ENCODE measurements at places on chromosomes 11 and 22.

GRCh38 chr22:45995405-45996101 lies 18.6 kb upstream of the WNT7B start:
- no peak for DNase-seq

GRCh38 chr11:103295704-103296103 lies 186.5 kb downstream of the DYNC2H1 start:
- DNase-seq, result no peak

DNA sequence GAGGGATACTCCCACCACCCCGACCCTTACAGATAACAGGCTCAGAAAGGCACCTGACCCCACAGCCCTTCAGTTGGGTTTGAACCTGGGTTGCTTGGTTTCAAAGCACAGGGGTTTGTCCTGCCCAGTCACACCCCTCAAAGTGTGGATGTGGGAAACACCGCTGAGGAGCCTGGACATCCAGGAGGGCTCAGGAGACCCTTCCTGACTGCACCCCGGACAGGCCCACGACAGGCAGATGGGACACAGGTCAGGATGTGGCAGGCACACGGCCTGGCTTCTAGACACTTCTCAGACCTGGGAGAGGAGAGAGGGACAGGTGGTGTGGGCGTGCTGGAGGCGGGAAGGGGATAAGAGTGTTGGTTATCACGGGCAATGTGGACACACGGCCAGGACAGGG lies 932.3 kb downstream of the BRD1 start:
- no peak for DNase-seq

DNA sequence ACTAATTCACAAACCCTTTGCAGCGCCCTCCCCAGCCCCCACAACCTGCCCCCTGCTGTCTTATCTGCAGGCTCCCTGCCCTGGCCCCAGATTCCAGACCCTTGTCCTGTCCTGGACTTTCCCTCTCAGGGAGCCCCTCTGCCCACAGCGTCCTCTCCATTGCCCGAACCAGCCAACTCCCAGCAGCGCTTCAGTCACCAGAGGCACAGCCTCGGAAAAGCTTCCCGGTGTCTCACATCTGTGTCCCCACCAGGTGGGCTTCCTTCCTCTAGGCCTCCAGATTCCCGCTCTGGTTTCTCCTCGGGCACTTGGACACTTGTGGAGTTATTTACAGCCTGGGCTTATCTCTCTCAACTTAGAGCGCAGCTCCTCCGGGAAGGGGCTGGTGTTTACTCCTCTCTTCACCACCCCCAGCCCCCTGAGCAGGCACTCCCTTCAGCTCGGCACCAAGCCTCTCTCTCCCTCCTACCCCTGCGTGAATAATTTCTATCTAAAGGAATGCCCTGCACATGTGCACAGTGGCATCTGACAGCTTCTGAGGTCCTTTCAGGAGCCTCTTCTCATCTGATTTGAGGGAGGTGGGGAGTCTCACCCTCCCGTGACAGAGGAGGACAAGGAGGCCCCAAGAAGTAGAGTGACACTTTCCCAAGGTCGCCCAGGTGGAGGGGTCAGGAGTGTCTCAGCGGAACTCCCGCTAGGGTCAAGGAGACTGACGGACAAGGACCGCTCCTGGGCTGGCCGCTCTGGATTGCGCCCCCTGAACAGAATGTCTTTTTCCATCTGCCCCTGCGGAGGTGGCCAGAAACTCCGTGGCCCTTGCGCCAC lies 838 bp downstream of the WNT11 start:
- DNase-seq, result no peak

GRCh38 chr22:17523925-17524324 lies 39.4 kb upstream of the SLC25A18 start:
- DNase-seq, result no peak

DNA sequence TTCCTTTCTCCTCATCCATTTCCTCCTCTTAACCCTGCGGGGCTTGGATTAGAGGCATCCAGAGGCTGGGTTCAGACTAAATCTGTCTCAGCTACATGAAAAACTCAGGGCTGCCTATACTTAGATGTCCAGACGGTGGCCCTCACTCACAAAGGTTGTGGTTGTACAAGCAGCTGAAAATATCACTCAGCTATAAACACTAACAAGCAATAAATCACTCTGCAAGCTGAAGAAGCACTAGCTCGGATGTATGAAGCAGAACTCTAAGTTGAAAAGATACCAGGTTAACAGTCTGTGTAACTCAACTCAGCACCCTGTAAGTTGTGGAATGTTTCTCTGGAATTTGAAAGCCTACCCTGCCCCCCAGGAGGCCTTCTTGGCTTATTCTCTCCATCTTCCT lies 82.9 kb downstream of the EXT2 start:
- no peak for DNase-seq
